ENCODE measurements at places on chromosomes 3 and 15. TPM values are rescaled to one million over a fixed set of nuclear protein-coding genes. Genes with fewer than 3 reads are reported as not detected.
A peak's percentile ranks its signal among the peaks of the same experiment; 100 is the strongest.

- DNase-seq: no peak
Measured at GRCh38 chr15:88388686-88389085, 78.5 kb downstream of the MRPL46 start.

DNA sequence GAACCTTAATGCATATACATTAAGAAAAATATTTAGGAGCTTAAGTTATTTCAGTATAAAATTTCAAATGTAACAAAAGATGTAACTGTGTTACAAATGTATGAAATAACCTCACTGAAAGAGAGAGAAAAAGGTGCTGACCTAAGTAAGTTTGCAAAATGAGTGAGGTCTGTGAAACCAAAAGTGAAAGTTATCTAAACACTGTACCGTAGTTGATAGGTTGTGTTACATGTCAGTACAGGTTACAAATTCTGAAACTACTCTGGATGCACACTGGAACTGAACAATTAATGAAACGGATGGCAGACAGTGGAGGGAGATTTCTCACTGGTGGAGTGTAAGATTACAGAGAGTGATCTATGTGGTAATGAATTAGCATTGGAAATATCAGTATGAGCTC is 420.7 kb downstream of the ZNF385D start:
- DNase-seq: no peak

H1-8 gene
- not detected for total RNA-seq

GRCh38 chr15:42502477-42502876 is 7.0 kb downstream of the SNAP23 start:
- DNase-seq: no peak

DNA sequence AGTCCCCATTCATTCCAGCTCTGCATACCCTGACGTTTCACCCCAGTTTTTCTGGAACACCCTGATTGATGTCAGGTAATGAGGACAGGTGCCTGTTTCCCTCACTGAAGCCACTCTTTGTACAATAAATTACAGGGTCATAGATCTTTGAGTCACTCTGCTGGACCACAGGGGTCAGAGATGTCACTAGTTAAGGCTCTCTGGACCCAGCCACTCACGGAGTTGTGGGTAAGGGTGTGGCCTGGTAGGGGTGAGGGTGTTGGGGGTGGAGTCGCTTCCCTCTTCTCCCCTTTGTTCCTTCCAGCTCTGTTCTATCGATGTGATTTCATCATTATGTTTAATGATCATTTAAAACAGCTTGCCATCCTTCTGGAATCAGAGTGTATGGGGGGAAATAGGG is 512 bp downstream of the IQCF5 start:
- DNase-seq: no peak

SERINC4 gene
- not detected for total RNA-seq

GRCh38 chr15:81286621-81287121 is 37.3 kb downstream of the STARD5 start:
- no peak for DNase-seq

GRCh38 chr3:123842711-123843110 is 41.4 kb downstream of the MYLK start:
- DNase-seq: no peak

GRCh38 chr3:123157209-123157597 is 44.5 kb upstream of the SEC22A start:
- no peak for DNase-seq

- no peak for DNase-seq
Measured at GRCh38 chr3:32120471-32120870, 14.1 kb downstream of the GPD1L start.

DNA sequence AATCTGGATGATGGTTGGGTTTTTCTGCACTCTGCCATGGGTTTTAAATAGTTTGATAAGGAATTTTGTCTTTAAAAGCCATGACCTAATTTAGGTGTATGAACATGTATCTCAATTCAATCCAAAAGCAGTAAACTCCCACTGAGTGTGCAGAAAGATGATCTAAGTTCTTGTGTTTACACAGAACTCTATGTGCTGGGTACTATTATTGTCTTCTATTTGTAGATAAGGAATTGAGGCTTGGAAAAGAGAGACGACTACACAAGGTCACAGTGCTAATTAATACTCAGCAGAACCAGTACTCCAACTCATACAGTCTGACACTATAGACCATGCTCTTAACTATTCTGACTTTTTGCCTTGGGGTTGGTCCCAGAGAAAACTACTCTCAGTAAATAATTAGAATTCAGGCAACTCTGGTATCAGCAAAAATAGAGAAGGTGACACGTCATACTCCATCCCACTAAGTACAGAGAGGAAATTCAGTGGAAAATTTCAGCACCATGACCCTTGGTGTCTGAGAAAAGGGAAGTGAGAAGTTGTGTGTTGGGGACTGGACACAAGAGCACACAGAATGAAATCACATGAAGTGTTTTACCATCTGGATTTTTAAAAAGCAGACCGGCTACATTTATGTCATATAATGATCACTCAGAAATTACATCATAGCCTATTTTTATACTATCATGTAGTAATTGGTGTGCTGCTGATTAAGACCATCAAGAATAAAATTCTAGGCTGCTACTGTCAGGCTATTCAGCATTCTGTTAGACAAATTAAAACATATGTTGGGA is 18.3 kb upstream of the MYH15 start:
- no peak for DNase-seq

GRCh38 chr3:131582438-131582837 is 79.7 kb upstream of the MRPL3 start:
- DNase-seq: no peak

SCAMP5 gene
- total RNA-seq: 37.7 TPM

DNA sequence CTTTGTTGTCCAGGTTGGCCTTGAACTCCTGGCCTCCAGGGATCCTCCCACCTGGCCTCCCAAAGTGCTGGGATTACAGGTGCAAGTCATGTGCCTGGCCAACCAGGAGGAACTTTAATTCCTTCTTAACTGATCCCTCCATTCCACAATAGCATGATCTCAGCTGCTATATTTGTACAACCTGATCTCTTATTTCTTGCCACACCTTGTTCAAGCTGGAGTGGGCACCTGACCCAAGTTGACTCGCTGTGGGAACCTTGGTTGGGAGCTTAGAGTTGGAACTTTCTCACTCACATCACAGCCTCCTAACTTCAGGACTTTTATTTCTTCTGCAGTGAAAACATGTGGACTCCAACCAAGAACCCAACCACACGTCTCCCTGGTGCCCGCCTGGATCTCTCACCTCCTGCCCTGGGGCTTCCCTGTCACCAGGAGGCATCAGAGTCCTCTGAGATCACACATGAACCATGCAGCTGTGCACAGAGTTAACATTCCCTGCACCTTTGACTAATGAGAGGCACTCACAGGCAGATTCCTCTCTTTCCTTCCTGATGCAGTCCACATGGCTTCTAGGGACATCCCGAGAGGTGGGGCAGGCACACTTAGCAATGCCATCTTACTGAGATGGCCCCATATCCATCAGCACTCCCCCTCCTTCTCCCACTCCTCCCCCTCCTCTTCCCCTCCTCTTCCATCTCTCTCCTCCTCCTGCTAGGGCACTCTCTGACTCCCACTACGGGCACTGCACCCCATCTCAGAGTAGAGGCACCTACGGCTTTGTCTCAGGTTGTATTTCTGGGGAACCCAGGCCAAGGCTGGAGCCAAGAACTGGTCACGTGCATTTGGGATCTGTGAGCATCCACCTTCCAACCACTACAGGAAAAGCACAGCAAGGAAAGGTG is 9.7 kb upstream of the CYFIP1 start:
- DNase-seq: no peak

DNA sequence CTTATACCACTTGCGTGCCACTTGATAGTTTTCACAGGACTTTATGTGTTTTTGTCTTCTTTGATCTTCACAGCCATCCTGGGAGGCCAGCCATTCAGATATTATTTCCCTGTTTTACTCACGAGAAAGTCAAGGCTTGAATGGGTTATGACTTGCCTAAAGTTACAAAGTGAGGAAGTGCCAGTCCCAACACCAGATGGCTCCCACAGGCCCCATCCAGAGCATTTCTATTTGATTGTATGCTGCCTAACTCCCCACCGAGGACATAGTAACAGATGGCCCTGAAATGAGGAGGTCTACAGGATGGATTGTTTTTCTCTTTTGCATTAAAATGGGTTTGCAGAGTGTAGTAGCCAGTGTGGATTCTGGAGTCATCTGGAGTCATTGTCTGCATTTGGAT is 74.5 kb downstream of the SPTSSB start:
- no peak for DNase-seq

DNA sequence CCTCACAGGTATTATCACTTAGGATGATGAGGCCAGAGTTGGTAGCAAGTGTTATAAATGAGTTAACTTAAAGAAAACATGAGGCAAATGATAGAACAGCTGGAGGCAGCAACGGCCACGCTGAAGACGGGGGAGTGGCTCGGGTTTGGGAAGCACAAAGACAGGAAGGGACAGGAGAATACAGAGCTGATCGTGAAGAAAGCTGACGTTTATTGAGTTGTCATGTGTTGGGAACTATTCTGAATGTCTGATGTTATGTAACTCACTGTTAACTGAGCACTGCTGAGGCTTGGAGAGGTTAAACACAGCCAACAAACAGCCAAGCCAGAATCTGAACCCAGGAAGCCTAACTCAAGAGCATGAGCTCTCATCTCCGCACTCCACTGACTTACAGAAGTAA is 42.3 kb downstream of the FGD5 start:
- no peak for DNase-seq

DNA sequence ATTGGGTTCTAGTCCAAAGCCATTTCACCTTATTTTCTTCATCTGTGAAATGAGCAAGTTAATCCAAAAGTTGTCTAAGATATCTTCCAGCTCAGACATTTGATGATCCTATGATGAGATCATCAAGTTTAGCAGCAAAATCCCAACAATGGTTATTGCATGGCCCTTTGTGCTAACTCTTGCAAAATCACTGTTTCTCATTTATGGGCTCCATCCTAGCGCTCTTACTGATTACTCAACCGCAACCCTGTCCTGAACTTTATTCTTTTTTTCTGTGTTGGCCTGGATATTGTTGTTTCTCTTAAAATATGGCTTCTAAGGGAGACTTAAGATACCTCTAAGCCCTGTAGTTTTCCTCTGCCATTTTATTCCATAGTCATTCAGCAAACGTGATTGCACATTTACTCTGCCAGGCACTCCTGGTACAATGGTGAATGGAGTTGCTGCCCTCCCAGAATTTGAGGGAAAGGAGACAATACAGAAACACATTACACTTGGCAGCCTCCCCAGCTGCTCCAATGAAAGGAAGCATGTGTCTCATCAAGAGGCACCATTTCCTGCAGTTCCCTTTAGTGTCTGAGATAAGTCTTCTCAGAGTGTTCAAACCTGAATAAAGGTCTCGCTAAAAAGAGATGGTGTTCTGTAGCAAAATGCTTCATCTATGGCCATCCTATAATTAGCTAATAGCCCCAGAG is 4.4 kb downstream of the GXYLT2 start:
- DNase-seq: no peak

DNA sequence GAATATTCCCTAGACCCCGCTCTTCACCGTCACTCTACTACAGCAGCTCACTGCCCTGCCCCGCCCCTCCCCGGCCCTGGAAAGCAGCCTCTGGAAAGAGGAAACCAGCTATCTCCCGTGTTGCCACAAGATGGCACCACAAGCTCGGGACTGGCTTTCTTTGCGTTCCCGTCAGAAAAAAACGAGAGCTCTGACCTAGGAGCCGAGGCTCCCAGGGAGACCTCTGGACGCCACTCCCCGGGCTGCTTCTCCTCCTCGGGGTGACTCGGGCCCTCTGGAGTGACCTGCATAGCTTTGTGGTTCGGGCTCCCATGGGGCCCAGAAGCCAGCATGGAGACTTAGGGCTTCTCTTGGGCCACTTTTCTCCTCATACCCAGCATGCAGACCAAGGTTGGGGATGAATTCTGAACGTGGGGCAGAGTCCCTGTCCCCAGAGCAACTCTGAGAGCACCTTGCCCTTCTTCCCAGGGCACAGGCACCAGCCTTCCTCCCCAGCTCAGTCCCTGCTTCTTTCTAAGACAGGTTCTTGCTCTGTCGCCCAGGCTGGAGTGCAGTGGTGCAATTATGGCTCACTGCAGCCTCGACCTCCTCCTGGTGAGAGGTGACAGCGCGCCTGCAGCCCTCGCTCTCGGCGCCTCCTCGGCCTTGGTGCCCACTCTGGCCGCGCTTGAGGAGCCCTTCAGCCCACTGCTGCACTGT is 19.0 kb downstream of the STOML1 start:
- peak; percentile 90 for DNase-seq

DNA sequence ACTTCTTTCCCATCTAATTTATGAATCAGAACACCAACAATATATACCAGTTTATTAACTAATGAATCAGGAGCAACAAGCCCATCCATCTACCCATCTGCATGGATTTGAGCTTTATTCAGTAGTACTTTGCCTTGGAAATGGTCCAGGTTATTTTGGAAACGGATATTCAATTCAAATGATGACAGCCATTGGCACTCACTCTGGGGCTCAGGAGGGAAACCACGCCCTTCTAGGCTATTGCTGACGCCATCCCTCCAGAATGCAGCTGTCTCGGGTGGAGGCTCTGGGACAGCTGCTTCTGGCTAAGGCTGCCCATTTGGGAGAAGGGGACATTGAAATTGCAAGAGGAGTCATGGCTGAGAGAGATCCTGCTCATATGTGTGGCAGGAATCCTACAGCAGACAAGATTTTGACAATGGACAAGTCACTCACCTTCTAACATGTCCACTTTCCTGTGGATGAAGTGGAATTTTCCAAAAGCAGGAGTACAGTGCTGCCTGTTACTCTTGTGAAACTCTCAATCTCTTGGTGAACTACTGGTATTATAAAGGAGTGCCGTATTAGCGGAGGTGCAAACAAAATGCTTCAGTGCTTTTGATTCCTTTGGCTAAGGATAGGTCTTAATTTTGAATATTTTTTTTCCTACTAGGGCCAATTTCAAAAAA is 29.3 kb upstream of the TRAK1 start:
- peak; percentile 28 for DNase-seq

- DNase-seq: no peak
Measured at GRCh38 chr3:149373235-149374125, 4.0 kb downstream of the TM4SF1 start.

- no peak for DNase-seq
Measured at GRCh38 chr3:33855884-33856546, 57.6 kb downstream of the PDCD6IP start.

DNA sequence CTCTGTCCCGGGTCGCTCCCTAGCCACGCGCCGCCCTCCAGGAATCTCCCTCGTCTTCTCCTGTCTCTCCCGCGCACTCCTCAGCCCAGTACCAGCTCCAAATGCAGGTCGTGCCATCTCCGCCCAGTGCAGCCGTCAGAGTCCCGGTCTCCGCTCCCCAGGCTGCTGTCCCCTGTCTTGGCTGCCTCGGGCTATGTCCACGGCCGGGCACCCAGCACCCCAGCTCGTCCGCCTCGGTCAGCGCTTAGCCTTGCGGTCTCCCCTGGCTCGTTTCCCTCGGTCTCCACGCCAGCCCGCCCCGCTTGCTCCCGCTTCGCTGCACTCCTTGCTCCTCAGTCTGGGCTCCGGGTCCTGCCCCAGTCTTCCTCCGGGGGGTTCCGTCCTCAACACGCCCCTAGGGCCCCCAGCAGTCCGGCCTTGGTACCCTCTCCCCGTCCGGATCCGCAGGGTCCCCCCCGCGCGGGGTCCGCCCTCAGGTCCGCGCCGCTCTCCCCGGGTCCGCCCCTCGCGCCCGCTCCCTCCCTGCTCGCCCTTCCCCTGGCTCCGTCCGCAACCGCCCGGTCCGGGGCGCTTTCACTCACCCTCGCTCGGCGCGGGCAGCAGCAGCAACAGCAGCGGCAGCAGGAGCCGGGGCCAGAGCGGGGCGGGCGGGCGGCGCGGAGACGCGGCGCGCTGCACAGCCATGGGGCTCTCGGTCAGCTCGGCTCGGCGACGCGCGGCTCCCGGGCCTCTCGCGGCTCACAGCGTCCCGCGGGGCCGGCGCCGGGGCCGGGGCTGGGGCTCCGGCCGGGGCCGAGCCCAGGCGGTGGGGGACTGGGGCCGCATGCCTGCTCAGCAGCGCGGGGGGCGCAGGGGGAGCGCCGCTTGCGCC is 462 bp downstream of the IGDCC3 start:
- DNase-seq: peak; percentile 74
